ENCODE measurements at places on chromosomes 16 and 17.

DNA sequence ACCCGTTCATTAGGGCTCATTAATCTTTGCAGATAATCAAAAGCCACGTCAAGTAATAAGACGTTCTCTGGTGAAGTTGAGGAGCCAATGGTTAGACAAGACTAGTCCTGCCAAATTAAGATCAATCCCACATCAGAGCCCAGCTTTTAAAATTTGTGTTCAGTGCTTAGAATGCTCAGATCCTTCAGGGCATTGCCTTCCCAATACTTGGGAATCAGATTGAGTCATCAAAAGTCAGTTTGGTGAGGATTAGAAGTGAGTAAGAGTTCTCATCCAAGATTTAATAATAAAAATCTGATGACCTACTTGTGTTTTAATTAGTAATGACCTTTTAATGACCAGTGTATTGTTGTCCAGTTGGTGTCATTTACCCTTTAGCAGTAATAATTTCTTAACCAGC lies 19.8 kb downstream of the MAP2K4 start:
- no peak for DNase-seq

DNA sequence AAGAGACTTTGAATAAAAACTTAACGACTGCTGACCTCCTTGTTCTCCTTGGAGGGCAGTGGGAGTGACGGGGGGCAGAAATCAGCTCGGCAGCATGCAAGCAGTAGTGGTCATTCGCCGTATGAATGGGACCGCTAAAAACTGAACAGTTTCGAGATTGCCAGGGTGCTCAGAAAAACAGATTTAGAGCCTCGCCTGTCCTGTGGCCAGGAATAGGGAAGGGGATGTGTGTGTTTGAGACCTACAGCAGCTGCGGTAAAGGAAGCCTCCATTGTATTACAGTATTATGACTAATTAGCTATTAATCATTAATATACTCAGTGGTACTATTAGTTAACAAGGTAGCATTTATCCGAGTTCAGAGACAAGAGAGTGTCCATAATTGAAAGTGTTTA lies 670 bp upstream of the ZNF652 start:
- no peak for DNase-seq

- peak; percentile 18 for DNase-seq
Observed at GRCh38 chr17:37399265-37399803, 7.3 kb downstream of the ACACA start.

DNA sequence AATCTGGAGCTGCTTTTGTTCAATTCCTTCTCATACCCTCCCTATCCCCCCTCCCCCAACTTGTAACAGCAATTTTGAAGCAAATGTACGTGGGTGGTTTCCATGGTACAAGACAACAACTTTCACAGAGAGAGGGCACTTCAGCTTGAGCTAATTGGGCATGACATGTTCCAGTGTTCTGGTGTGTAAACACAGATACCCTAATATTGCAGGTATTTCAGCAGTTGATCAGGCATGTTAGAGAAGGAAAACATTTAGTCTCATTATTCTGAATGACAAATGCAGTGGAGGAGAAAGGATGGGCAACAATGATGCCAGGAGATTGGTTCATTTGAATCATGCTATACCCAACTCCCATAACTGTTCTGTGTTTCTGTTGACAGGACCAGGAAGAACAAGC lies 137.5 kb downstream of the TRIM37 start:
- DNase-seq = no peak

DNA sequence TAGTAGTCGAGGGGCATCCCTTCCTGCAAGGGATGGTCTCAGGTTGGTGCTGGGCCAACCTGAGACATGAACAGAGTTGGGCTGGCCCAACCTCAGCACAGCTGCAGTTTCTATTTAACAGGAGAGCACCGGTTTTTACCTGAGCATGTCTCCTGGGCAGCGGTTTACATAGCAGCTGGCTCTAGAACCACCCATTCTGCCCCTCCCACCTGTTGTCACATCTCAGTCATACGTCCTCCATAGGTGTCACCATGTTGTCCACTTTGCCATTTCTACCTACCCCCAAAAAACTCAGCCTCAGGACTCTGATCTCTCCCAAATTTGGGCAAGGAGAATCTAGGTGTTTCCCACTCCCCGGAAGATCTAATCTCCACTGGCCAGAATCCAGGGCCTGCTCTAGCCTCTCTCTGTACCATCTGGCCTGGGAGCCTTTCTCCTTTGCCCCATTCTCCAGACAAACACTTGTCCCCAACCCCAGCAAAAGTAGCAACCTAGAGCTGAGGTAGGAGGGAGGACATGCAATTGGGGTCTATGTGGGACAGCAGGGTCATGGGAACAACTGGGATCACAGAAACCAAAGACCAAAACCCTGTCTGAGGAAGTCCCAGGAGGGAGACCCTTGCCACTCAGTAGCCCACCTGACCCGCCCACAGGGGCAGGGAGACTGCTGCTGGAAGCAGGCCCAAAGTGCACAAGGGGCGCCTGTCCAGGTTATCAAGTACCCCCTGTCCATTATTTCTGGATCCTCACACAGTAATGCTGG lies 19.1 kb downstream of the ETV4 start:
- DNase-seq = no peak

- DNase-seq = no peak
Observed at GRCh38 chr16:55576384-55576783, 9.9 kb downstream of the CAPNS2 start.

DNA sequence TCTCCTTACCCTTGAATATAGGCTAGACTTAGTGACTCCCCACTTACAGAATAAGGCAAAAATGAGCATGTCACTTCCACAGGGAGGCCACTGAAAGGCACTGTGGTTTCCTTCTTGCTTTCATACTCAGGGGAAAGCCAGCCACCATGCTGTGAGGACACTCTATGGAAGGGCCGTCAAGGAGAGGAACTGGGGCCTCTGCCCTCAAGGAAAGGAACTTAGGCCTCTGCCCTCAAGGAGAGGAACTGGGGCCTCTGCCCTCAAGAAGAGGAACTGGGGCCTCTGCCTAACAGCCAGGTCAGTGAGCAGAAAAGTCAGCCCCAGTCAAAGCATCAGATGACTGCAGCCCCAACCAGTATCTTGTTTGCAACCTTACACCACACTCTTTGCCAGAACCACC lies 30.1 kb downstream of the VPS35 start:
- peak; percentile 20 for DNase-seq

GRCh38 chr17:75932852-75933251 lies 8.0 kb downstream of the FBF1 start:
- DNase-seq = no peak

- DNase-seq = peak; percentile 37
Observed at GRCh38 chr17:12665263-12666210, at the start of gene MYOCD. TSS of gene MYOCD (plus strand) at chr17:12665890. CDS start at chr17:12666189, 299 bp downstream.

GRCh38 chr17:78960928-78961327 lies 18.8 kb downstream of the LGALS3BP start:
- no peak for DNase-seq

- DNase-seq = no peak
Observed at GRCh38 chr17:38328620-38329019, 15.1 kb downstream of the GPR179 start.

- no peak for DNase-seq
Observed at GRCh38 chr17:72402727-72403210, 281.9 kb downstream of the SOX9 start.

DNA sequence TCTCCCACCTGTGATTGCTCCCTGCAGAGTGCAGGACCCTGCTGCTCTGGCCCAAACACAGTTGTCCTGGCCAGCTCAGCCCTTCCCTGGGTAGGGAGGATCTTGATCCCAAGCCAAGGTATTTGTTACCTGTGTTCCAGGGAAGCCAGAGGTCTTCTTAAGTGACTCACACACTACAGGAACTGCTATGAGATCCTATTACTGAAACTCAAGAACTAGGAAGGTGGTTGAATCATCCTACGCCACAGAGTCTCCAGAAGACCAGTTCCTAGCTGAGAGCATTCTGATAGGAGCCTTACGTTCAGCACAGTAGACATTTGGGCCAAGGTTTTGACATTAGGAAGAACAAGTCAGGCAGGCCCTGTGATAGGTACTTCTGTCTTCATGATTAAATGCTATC lies 12.0 kb downstream of the CHST6 start:
- peak; percentile 88 for DNase-seq

DNA sequence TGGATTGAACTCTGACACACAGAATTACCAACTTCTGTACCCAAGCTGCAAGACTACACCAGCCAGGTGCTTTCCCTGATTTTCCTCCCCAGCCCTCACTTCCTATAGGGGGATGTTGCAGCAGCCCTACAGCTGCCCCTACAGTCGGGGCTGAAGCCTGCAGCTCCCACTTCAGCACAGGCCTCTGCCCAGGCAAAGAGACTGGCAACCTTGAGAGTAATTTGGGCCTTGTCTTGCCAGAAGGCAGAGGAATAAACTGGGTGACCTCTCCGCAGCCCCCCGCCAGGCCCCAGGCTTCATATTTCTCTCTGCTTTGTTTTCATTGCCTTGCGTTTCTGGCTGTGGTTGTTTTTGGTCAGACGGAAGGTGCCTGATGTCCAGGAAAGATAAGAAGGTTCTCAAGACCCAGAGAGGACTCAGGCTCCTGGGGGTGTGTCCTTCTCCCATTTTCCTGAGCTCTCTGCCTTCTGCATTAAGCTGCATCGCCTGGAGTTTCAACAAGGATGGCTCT lies 32.0 kb downstream of the SLC6A4 start:
- no peak for DNase-seq

GRCh38 chr17:79427621-79428539 lies 183.0 kb downstream of the RBFOX3 start:
- DNase-seq = no peak

DNA sequence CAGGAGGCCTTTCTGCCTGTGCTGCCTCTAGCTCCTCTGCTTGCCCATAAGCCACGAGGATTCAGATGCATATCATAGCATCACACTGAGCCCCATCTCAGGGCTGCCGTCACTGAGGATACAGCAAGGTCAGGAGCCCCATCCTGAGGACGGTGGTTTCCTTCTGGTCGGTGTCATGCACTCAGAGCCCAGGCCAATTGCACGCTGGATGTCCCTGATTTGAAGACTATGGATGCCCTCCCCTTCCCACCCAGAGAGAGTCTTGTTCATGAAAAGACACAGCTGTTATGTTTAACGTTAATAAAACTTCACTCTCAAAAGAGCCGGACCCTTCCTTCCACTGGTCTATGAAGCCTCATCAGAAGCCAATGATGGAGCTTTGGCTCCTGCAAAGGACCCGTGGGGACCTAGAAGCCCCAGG lies 19.9 kb downstream of the COTL1 start:
- peak; percentile 35 for DNase-seq

DNA sequence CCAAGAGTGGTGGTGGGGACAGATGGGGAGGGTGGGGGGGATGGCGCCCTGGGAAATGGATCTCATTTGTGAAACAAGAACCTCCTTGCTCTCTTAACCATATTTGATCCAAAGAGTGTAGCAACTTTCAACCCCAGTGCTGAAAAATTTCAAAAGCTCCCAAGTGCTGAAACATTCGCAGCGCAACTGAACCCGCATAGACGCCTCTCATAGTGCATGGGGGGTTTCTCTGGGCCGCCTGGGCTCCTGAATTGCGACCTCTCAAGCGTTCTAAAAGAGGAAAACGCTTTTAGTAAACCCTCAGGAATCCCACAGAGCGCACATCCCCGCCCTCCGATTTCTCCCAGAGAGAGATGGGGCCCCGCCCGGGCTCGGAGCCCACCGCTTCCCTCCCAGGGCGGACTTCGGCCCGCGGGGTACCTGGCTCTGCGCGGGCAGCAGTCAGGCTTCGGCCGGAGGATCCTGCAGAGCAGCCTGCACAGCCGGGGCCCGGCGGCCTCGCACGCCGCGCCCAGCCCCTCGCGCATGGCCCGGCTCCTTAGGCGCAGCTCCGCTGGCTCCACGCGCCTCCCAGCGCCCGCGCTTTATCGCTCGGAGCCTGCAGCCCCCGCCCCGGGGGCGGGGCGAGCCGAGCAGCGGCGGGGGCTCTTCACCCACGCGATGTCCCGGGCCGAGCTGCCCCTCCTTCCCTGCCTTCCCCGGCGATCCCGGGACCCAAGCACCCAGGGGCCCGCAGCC lies 7.0 kb downstream of the NOS2 start:
- DNase-seq = no peak

- DNase-seq = no peak
Observed at GRCh38 chr16:11530171-11530940, 56.4 kb downstream of the LITAF start.

GRCh38 chr17:41547921-41548843 lies 20.1 kb upstream of the KRT19 start:
- peak; percentile 98 for DNase-seq

- DNase-seq = peak; percentile 64
Observed at GRCh38 chr17:81428948-81429774, 33.9 kb downstream of the BAHCC1 start.

Measured in iris pigment epithelial cell (primary cell).